ENCODE measurements at places on chromosomes 3 and 15.

- DNase-seq, result no peak
Observed at GRCh38 chr3:14179114-14179465, 473 bp downstream of the LSM3 start.

GRCh38 chr3:52174896-52175295 lies 20.7 kb upstream of the POC1A start:
- DNase-seq, result no peak

GRCh38 chr3:185630182-185630622 lies 44.1 kb downstream of the SENP2 start:
- DNase-seq, result no peak

GRCh38 chr3:46878781-46879436 lies 1.4 kb downstream of the PTH1R start:
- DNase-seq, result no peak

DNA sequence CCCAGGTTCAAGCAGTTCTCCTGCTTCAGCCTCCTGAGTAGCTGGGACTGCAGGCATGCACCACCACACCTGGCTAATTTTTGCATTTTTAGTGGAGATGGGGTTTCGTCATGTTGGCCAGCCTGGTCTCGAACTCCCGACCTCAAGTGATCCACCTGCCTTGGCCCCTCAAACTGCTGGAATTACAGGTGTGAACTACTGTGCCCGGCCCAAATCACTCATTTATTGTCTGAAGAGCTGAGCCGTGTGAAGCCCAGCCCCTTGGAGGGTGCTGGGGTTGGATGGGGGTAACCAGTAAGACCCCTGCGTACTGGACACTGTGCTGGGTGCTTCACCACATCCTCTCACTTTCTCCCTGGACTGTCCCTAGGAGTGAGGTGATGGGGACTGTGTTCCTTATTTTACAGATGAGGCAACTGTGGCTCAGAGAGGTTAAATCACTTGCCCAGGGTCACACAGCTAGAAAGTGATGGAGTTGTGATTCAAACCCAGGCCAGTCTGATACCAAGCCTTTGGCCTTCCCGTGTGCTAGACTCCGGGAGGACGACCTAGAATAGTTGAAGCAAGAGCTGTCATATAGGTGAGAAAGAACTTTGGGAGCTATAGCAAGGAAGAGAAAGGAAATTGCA lies 41.7 kb upstream of the IREB2 start:
- DNase-seq, result no peak

DNA sequence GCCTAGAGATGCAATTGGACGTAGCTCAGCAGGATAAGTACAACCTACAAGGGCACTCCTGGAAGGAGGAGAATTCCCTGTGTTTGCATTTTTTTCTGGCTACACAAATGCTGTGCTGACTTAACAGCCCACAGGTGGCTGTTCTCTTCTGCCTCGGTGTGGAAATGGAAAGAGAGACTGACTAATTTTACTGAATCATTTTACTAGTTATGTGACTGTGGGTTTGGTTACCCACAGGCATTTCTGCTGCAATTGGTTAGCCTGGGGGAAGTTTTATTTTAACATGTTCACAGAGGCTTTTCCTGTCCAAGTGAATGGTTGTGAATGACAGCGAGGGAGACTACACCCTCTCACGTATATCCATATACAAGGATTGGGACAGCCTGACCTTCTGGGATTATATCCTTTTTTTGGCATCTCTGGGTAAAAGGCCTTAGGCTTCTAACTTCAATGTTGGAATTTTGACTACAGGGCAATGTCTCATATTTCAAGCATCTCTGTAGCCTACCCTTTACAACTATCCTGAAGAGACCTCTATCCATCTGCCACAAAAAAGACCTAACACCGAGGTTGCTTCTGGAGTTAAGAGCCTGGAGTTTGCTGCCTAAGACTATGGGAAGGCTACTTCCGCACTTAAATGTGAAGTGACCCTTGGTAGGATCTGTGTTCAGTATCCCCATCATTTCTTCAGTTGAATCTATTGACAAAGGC lies 67.2 kb upstream of the TP63 start:
- DNase-seq, result no peak

GRCh38 chr15:27235681-27236080 lies 264.7 kb downstream of the GABRG3 start:
- DNase-seq, result no peak

DNA sequence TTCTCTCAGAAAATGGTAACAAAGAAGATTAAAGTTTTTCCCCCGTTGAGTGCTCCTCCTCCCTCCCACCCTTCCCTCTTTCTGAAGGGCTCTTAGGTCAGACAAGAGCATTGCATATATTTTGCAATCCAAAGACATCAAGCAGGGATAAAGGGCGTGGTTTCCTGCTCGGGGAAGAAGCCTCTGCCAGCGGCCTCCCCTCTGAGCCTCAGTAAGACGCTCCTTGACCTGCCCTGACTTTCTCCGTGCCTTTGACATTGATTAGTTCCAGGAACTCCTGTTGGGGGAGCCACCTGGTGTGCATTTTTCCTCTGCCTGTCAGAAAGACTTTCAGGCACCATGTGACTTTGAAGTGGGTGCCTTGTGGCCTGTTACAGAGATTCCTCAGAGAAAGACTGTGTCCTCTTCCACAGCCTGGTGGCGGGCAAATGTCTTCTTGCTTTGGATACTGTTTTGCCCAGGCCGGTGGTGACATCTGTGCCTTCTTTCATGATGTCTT lies 87.2 kb upstream of the TBL1XR1 start:
- DNase-seq, result no peak

- no peak for DNase-seq
Observed at GRCh38 chr3:125670945-125671344, 75.6 kb upstream of the OSBPL11 start.

DNA sequence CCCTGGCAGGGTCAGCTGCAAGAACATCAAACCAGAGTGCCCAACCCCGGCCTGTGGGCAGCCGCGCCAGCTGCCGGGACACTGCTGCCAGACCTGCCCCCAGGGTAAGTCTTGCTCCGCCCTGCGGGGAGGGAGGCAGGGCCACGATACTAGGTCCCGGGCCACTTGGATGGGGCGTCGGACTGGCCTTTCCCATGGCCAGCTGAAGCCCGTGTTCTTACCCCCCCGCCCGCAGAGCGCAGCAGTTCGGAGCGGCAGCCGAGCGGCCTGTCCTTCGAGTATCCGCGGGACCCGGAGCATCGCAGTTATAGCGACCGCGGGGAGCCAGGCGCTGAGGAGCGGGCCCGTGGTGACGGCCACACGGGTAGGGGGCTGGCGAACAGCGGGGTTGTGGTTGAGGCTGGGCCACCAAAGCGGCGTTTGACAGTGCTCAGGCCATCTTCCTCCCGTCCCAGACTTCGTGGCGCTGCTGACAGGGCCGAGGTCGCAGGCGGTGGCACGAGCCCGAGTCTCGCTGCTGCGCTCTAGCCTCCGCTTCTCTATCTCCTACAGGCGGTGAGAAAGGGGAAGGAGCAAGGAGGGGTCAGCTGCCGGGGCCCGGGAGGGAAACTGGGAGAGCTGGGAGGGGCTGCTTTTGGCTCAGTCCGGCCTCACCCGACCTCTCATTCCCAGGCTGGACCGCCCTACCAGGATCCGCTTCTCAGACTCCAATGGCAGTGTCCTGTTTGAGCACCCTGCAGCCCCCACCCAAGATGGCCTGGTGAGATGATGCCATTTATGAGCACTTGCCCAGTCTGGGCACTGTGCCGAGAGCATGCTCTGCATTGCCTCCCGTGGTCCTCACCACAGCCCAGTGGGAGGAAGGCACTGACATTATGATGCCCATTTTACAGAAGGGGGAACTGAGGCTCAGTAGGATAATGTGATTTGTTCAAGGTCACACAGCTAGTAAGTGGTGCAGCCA lies 1.7 kb downstream of the CHRD start:
- no peak for DNase-seq

- DNase-seq, result no peak
Observed at GRCh38 chr3:189507856-189508255, 123.3 kb upstream of the TP63 start.

DNA sequence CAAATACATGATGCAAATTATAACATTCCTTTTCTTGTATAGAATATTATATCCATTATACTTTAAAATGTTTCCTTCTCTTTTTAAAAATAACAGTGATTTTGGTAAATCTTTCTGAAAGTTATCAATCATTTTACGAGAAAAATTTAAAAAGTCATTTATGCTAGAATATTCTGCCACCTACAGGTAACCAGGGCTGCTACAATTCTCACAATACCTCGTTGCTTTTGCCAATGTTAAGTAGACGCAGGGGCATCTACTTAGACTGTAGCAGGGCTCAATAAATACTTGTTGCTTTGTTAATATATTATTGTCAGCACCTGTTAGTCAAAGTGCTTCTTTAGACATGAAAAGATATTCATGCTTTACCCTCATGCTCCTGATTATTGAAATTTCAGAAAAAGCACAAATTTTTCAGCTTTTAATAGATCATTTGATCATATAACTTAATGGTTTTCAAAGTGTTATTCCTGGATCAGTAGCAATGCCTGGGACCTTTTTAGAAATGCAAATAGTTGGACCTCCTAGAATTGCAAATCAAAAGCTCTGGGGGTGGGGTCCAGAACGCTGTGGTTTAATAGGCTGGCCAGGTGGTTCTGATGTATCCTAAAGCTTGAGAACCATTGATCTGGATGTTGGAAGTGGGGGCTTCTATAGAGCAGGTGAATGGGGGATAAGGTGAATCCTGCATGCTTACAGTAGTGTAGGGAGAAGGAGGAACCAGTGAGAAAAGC lies 223.6 kb upstream of the PDZRN3 start:
- DNase-seq, result no peak

DNA sequence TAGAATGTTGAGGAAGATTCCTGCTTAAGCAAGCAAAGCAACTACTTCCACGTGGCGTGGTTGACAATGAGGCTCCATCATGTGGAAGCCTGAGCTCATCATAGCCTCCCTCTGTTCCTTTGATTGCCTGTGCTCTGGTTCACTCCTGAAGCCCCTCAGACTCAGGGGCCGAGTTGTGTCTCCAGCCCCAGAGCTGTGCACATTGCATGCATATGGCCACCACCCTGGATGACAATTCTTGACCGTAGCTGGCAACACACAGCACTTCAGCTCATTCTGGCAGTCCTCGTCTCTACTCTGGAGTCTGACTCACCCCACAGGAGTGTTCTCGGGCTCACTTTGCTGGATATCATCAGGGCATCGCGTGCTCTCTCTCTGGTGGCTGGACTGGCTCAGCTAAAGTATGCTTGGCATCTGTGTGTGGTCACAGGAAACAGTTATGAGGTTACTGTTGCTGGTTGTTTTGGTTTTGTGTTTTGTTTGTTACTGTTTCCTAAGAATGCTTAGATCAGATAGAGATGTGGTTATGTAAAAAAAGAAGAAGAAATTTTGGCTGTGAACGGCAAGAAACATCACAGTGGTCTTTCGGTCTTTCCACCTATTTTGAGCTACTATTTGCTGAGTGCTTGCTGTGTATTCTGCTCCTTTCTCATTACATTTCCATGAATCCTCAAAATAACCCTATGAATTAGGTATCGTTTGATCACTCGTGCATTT lies 41.6 kb upstream of the MRPS22 start:
- DNase-seq, result no peak

DNA sequence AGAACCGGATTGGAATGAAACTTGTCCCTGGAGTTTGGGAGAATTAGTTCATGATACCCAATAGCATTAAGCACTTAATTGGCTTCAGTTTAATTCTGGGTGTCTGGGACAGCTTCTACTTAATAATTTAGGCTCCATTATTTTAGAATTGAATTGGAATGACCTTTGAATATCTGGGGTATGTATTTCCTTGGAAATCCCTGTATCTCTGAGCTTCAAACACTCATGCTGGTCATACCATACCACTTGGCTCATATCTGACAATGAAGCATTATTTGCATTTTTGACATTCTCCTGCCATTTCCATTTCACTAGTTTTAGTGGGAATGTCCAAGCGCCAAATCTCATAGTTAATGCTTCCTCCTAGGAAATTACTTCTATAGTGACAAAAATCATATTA lies 393.1 kb downstream of the DIPK2A start:
- no peak for DNase-seq

- no peak for DNase-seq
Observed at GRCh38 chr3:185387646-185388045, 24.7 kb downstream of the MAP3K13 start.

- no peak for DNase-seq
Observed at GRCh38 chr15:63373330-63373729, 8.3 kb downstream of the CA12 start.

GRCh38 chr3:9630550-9631139 lies 18.7 kb upstream of the MTMR14 start:
- DNase-seq, result no peak

GRCh38 chr15:42385206-42385979 lies 26.1 kb downstream of the CAPN3 start:
- no peak for DNase-seq

DNA sequence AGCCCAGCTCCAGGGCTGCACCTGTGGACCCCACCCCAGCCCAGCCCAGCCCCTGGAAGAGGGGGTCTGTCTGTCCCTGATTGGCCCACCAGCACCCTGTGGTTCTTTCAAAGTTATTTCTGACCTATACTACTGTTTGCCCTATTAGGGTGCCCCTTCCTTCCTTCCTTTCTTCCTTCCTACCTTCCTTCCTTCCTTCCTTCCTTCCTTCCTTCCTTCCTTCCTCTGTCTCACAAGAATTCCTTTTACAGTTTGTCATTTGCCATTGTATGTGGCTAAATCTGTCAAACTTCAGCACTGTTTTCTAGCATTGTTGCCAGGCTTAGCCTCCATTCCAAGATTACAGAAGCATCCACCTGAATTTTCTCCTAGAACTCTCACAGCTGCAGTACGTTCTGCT lies 66.9 kb downstream of the KLF15 start:
- no peak for DNase-seq

GRCh38 chr3:162769564-162769963 lies 1273.0 kb downstream of the OTOL1 start:
- no peak for DNase-seq

DNA sequence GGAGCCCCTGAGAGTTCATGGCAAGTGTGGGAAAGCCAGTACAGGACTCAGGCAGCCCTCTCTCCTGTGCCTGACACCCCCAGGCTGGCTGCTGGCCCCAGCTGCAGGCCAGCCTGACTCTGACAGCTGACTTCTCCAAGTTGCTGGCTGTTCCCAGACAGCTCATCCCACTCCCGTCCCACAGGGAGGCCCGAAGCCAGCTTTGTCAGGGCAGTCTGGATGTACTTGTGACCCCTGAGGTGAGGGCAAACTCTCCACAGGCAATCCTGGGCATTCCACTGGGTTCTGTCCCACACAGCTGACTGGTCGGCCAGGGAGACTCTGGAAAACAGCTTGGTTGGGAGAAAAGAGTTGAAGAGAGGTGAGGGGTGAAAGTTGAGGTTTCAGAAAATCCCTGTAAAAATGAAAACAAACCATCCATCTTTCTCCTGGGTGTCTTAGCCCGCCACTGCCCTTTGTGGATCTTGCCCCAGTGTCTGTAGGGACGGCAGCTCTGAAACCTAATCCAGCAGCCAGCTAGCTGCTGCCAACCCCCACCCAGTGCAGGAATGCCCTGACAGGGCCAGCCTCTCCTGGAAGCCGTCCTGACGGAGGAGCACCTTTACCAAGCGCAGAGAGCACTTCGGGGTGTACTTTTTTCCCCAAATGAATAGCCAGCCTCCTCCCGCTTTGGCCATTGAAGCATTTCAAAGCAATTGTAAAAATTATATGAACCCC lies 87.9 kb downstream of the DNAJB8 start:
- no peak for DNase-seq

DNA sequence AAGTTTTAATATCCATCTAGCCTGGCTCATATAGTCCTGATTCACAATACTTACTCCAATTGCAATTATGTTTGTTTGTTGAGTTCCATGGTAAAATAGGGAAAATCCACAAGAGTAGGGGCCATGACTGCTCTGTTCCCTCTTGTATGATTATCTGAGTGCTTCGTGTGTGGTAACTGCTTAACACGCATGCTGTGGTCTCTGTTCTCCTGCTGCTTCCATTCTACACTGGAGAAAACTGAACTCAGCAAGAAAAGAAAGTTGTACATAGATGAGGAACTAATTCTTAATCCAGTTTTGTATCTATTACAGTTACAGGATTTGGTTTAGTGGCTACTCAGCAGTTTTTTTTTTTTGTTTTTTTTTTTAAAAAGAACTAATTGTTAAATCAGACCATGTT lies 223.0 kb upstream of the SATB1 start:
- no peak for DNase-seq
